ENCODE measurements at places on chromosomes 3 and 15.
A peak's percentile ranks its signal among the peaks of the same experiment; 100 is the strongest.

- DNase-seq, result no peak
These were observed 843.6 kb upstream of the NECTIN3 start for GRCh38 chr3:110227991-110228390.

DNA sequence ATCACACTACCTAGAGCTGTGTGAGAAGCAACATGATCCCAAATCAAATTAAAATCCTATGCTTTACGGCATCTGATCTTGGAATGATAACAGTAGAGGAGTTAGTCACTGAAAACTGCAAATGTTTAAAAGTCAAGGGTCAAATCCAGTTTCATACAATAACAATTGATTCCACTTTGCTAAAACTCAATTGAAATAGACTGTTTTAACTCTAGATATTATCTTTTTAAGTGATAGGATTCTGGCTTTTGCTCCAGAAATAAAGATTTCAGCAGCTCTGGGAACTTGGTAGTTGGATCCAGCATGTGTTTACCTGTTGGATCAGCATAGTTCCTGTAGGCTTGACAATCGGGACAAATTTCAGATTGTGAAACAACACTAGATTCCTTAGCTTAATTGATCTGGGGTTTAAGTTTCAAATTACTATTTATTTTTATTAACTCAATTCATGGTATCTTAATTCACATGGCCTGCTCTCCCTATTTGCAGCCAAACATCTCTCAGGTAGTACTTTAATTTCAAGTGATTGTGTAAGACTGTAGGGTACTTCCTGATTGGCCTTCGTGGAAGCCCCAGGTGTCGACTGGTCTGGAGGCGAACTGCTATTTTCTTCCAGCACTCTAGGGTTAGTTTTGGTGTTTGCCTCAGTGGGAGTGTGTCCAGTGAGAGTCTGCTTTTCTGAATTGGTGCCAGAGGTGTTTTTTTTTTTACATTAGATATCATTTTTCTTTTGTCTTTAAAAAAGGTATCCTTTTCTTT is 16.6 kb downstream of the NFKBIZ start:
- DNase-seq, result no peak

GRCh38 chr3:94132777-94133176 is 69.9 kb downstream of the NSUN3 start:
- DNase-seq, result no peak

- peak; percentile 63 for DNase-seq
These were observed 13.6 kb upstream of the LACTB start for GRCh38 chr15:63107895-63108546.

DNA sequence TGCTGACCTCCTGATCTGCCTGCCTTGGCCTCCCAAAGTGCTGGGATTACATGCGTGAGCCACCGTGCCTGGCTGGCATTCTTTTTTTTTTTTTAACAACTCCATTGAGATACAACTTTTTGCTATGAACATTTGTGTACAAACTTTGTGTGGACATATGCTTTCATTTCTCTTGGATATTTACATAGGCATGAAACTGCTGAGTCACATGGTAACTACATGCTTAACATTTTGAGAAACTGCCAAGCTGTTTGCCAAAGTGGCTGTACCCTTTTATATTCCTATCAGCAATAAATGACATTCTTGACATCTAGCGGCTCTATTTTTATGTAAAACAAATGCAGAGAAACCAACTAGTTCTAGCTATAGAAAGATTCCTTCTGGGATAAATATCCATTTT is 8.7 kb upstream of the YEATS2 start:
- DNase-seq, result no peak

DNA sequence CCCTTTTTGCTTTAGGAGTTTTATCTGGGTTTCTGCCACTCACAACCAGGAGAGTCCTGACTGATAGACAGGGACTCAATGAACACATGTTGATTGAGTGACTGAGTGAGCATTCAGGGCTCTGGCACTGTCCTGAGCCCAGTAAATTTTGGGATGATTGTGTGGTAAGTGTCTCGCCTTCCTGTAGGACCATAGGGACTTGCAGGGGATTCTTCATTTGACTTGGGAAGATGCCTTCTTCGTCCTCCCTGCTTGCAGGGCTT is 22.3 kb upstream of the FLNB start:
- no peak for DNase-seq

DNA sequence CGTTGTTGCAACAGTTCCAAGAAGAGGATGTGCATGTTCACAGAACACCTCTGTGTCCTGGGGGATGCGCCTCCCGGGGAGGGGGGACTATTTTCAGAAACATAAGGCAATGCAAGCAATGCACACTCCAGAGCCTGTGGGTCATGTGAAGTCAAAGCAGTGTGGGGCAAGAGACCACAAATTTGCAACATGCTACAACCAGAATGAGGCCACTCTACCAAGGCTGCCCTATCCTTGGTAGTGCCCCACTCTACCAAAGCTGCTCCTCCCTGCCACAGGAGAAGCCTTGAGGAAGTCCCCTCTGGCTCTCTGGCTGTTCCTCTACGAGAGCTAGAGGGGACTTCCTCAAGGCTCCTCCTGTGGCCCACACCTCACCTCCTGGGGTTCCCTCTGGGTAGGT is 8.4 kb upstream of the NR2C2 start:
- DNase-seq, result no peak

DNA sequence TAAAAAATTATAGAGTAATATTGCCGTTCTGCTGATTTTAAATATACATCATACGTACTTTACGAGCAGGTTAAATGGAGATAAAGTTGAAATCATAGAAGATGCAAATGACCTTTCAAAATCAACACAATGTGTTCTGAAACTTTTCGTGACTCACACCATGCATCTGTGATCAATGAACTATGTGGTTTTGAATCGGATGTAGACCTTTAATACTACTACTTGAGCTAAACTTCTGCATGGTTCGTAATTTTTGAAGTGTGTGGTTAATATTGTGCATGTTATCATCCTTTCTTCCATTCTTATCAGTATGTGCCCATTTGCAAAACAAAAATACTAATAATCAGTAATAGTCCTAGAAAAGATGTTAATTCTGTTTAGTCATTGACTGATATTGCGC is 58.9 kb downstream of the GASK1A start:
- DNase-seq, result no peak

DNA sequence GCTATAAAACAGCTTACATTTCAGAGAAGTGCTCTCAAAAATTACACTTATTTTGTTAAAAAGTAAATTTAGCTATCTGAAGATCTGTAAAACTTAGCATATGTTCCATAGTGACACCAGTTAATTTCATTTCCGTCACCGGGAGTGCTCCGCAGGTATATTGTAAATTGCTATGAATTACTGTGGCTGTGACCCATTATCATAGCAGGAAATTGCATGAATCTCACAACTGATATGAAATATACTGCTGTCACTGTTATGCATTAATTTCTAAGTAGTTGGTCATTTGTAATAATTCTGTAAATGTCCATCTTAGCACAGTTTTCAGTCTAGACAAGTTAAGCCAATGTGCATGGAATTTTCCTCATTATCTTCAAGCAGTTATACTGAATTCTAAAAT is 91.2 kb downstream of the EPHA3 start:
- DNase-seq, result no peak

- no peak for DNase-seq
These were observed 4.5 kb downstream of the MYD88 start for GRCh38 chr3:38142959-38143358.

DNA sequence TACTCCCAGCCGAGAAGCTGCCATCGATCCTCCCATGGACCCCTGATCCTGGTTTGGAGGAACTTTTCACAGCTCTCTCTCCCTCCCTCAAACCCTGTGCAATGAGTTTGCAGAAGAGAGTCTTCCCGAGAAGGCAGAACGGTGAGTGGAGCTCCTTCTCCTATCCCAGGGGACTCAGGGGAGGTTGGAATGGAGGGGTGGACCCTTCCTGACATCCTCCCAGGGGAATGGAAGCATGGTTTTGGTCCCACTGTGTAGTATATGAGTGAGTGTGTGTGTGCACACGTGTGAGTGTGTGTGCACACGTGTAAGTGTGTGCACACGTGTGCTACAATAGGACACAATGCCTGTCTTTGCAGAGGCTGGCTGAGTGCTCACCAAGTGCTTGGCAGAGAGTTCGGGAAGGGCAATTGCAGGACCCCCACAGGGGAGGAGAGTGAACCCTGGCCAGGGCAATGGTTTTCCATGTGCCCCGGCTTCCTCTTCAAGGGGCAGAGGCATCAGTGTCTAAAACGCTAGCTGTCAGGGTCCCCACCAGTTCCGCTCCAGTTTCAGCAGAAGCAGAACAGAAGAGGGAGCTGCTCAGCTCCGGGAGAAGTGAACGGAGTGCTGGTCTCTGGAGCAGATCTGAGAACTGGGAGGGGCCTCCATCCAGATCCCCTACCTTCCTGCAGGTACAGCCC is 13.8 kb upstream of the IL16 start:
- DNase-seq, result no peak

GRCh38 chr3:140972833-140973232 is 31.2 kb downstream of the SLC25A36 start:
- DNase-seq, result no peak

DNA sequence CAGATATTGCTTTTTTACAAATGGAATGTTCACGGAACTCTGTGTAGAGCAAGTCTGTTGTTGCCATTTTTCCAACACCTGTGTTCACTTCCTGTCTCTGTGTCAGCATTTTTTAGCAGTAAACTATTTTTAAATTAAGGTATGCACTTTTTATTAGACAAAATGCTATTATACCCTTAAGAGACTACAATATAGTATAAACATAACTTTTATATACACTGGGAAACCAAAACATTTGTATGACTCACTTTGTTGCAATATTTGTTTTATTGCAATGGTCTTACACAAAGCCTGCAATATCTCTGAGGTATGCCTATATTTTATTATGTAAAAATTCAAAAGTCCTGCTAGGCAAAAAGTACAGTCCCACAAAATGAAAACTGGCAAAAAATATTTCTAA is 39.8 kb upstream of the FGF7 start:
- DNase-seq, result no peak

DNA sequence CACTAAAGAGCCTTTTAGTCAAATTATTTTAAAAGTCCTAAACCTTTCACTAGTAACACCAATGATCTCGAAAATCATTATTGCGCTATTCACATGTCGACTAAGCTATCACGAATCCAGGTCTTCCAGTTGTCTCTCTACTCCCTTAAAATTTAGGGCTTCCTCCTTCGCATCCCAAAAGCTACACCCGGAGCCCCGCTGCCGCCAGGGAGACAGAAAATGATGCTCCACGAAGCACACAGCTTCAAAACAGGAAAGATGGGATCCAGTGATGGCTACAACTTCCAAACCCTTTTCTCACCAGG is 253 bp downstream of the IFT80 start:
- no peak for DNase-seq

- DNase-seq, result no peak
These were observed 340.4 kb upstream of the KCNMB2 start for GRCh38 chr3:178195824-178196223.

DNA sequence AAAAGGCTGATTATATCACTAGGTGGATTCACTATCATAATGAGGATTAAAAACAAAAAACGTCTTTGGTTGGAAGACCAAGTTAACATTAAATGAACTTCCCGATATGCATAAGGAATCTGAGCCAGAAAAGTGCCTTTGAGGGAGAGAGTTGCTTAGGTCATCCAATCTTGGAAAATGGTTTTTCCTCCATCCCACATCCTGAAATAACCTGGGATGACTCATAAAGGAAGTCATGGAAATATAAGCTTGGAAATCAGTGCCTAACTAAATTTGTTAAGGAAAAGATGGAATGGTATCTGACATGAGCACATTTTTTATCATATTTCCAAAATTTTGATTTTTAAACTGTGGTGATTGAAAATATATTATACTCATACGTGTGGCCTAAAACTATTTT is 66.0 kb downstream of the KBTBD8 start:
- no peak for DNase-seq

GRCh38 chr3:46917257-46917656 is 39.7 kb downstream of the PTH1R start:
- no peak for DNase-seq

- no peak for DNase-seq
These were observed 12.9 kb upstream of the ULK3 start for GRCh38 chr15:74855857-74856256.

GRCh38 chr3:27625864-27626263 is 96.3 kb downstream of the EOMES start:
- no peak for DNase-seq

DNA sequence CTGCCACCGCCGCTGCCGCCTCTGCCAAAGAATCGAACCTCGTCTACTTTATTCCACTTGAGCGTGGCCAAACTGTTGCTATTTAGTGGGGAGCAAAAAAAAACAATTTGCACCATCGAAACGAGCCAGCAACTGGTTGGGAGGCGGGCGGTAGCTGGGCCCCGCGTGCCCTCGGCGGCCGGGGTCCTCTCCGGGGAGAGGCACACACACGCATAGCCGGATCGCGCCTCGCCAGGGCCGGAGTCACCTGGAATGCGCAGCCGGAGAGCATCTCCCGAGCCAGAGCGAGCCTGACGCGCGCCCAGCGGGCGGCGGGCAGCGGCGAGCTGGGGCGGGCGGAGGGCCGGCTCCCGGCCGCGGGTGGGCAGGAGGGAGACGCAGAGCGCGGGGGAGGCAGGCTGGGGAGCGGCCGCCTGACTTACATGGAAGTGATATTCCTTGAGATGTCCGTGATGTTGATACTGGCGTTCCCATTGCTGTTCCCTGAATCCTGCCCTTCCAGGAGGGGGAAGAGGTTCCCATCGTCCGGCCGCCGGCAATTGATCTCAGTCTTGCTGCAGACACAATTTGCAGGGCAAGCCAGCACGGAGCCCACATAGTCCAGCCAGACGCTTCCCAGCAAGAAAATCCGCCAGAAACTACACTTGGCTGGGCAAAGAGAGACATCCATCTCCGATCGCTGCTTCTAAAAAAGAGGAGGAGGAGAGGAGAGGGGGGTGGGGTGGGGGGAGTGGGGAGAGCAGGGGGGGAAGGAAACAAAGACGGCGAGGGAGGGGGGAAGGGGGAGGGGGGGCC is 858 bp downstream of the NTRK3 start:
- DNase-seq, result peak; percentile 72

GRCh38 chr3:122101646-122102045 is 46.5 kb downstream of the CD86 start:
- no peak for DNase-seq

- no peak for DNase-seq
These were observed 799.3 kb downstream of the DIPK2A start for GRCh38 chr3:144770915-144771351.

DNA sequence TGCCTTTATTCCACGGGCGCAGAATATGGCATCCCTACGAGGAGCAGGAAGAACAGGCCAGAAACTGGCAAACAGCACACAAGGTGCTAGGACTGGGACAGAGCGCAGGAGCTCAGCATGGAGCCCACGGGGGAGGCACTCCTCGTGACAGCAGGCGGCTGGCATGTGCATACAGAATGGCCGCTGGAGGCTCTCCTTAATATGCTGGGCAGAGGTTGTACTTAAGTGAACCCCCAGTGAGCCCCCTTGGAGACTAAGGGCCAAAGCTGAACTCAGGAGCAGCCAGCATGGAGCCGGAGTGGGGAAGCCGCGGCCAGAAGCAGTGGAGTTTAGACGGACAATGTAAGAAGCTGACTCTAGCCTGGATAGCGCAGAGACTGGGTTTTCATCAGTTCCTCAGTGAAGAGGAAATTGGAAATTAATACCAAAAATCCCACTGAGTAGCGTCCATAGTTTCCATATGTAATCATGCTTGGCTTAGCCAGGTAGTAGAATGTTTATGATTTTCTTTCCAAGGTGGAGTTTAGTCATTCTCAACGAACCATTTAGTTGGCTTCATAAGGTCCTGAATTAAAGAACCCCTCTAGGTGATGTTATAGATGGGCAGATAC is 69.4 kb downstream of the EPHB3 start:
- peak; percentile 56 for DNase-seq

GRCh38 chr15:100940767-100941379 is 21.7 kb downstream of the LRRK1 start:
- DNase-seq, result no peak

Measured in right forelimb (tissue), 1 donor.